ENCODE measurements at places on chromosomes 1 and 21.

- no peak for DNase-seq
These were observed 1.3 kb downstream of the FGR start for GRCh38 chr1:27633640-27634176.

DNA sequence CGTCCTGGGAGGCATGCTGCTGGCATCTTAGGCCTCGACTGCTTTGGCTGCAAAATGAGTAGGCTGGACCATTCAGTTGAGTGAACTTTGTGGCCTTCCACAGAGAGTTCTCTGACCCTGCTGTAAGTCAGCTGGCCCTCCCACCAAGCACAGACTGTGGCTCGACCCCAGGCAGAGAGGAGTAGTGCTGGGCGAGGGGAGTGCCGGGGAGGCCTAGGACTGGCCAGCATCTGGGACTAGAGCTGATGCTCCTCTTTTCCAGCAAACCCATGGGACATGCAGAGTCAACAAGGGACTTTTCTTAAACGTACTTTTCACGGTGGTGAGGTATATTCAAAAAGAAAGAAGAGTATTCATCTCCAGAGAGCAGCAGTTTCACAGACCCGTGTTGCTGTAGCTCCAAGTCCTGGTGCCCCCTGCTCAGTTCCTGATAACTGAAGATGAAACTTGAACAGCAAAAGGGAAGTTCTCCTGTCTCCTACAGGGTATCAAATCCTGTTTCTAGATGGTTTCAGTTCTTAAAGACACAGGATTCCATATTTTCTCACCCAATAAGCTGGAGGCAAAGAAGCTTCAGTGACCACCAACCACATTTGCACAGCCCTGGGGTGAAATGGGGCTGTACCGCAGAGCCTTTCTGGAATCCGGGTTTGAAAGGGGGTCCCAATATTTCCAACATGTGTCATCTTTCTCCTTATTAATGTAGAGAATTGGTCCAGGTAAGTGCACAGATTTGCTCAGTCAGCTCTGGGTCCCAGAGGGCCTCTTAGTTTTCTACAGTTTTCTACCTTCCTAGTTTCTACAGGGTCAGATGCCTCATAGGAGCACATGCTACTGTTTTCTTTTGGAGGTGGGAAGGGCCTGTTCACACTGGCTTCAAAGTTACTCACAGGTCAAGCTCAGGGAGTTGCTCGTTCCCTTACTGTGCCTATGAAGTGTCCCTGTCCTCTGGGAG lies 20.9 kb downstream of the BATF3 start:
- no peak for DNase-seq

GRCh38 chr1:32031578-32032274 lies 18.1 kb downstream of the KHDRBS1 start:
- no peak for DNase-seq

GRCh38 chr21:29434081-29434480 lies 135.4 kb downstream of the BACH1 start:
- no peak for DNase-seq

DNA sequence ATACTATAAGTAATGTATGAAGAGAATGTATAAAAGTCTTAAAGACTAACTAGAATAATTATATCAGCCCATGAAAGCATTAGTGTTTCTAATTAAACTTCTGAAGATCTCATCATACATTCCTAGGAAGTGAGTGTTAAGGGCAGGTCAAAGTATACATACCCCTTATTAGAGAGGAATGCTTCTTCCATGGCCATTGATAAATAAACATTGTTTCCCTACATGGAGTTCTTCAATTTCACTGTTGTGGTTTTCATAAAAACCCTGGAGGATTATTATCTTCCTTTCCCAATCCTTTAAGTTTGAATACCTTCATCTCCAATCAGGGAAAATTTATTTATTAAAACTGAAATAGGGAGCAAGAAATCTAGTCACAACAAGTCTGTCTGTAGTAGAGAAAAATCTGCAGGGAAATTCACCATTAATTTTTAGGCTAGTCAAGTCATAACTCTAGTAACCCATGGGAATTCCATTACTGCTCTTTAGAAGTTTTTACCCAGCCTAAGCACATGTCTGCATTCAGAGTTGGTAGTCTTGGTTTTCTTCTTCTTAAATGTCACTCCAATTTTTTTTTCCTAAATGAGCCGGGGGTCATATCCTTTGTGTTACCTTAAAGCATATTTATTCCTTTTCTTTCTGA lies 147.0 kb downstream of the TNFSF18 start:
- no peak for DNase-seq

DNA sequence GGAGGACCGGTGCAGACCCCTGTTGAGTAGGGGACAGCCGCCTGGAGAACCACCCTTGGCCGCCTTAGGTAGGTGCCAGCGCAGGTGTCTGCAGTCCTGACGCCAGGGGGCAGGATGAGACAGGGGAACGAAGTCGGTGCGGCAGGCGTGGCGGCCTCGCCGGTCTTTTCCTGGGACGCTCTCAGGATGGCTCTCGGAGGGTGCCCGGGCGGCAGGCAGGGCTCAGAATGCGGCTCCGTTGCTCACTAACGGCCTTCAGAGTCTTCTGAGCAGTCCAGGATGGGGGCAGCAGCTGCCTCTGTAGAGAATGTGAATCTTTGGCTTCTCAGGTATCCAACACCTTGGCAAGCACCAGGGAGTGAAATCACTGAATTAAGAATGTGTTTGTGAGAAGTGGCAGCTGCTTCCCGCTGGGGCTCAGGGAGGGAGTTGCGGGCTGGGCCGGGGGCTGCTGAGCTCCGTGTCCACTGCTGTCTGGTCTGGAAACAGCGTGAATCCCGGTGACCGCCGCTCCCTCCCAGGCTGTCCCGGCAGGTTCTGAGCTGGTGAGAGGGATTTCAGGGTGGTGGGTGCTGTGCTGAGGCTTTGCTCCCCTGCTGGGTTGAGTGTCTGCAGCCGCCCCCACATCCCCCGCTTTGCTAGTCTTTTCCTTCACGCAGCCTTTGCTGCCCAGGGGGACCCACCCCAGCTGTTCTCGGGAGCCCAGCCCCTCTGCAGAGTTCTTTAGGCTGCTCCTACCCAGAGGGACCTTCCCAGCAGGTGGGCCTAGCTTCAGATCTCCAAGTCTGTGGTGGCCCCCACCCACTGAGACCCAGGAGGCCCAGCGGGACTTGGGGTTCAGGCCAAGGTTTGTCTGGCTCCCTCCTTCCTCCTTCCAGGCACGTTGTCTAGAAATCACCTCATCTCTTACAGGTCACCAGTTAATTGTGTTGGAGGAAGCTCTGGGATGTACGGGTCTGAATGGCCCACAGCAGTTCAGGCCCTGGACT lies 11.1 kb upstream of the C1orf174 start:
- peak; percentile 65 for DNase-seq

- no peak for DNase-seq
These were observed 134.7 kb downstream of the FAM78B start for GRCh38 chr1:166031932-166032571.

- no peak for DNase-seq
These were observed 35.2 kb downstream of the RRP1 start for GRCh38 chr21:43824333-43825241.

DNA sequence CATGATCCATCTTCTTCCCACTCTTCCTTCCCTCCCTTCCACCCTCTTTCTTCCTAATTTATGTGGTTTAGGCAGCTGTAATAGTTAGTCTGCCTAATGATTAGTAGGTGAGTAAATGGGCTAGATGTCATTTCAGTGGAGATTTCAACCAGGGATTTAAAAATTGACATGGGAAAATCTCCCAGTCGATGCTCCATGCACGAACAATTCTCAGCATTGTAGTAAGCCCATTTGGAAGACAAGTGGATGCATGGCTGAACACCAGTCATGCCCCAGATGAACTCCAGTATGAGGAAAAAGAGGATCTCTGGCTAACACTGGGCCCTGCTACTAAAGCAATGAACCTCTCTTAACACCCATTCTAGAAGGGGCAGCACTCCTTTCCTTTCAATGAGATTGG lies 25.3 kb downstream of the CHI3L2 start:
- no peak for DNase-seq

DNA sequence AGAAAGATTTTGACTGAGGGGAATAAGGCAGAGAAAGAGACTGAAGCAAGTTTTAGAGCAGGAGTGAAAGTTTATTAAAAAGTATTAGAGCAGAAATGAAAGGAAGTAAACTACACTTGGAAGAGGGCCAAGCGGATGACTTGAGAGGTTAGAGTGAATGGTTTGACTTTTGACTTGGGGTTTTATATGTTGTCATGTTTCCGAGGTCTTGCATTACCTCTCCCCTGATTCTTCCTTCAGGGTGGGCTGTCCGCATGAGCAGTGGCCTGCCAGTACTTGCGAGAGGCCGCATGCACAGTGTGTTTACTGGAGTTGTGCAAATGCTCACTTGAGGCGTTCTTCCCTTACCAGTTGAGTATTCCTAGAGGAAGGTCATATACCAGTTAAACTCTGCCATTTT lies 13.0 kb upstream of the DENND2D start:
- DNase-seq = no peak

GRCh38 chr1:9395018-9395417 lies 102.3 kb downstream of the SPSB1 start:
- no peak for DNase-seq

DNA sequence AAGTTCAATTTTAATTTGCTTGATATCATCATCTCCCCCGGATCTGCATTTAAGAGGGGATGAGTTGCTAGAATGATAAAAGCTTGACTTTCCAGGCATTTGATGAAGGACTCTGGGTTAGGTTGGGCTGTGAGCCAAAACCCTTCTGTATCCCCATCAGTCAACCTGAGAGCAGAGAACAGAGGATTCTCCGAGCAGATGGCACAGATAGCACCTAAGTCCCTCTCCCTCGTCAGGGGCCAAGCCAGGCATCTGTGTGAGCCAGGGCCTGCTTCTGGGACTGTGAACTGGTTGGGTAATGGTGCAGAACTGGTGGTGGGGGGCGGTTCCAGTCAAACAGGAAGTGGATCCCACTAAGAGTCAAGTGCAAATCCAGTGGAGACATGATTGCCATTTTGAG lies 205.8 kb downstream of the TNR start:
- peak; percentile 51 for DNase-seq

- no peak for DNase-seq
These were observed 621.4 kb downstream of the KIF26B start for GRCh38 chr1:245776139-245776538.

GRCh38 chr1:9904596-9904995 lies 5.5 kb downstream of the CTNNBIP1 start:
- DNase-seq = no peak

GRCh38 chr1:159924025-159924790 lies 1.1 kb downstream of the TAGLN2 start:
- no peak for DNase-seq

GRCh38 chr1:4529446-4530165 lies 124.8 kb upstream of the AJAP1 start:
- no peak for DNase-seq

DNA sequence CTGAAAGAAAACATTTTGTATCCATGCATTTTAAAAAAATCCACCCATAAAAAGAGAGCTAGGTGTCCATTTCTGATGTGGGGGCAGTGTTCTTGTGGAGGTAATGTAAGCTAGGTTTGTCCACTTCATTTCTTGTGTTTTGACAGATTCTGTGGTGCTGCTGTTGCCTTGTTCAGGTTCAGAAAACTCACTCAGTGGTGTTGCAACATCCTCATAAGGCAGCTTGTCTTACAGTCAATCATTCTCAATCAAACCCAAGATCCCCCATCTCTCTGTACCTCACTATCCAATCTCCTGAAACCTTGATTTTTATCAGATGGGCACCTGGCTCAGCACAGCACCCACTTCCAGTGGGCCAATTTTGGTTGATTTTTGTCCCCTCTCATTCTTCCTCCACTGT lies 94.1 kb downstream of the TENT5C start:
- no peak for DNase-seq

- no peak for DNase-seq
These were observed 113.6 kb upstream of the VAMP3 start for GRCh38 chr1:7657287-7658016.
